ENCODE measurements at places on chromosomes 16 and 17.
A peak's percentile ranks its signal among the peaks of the same experiment; 100 is the strongest.

DNA sequence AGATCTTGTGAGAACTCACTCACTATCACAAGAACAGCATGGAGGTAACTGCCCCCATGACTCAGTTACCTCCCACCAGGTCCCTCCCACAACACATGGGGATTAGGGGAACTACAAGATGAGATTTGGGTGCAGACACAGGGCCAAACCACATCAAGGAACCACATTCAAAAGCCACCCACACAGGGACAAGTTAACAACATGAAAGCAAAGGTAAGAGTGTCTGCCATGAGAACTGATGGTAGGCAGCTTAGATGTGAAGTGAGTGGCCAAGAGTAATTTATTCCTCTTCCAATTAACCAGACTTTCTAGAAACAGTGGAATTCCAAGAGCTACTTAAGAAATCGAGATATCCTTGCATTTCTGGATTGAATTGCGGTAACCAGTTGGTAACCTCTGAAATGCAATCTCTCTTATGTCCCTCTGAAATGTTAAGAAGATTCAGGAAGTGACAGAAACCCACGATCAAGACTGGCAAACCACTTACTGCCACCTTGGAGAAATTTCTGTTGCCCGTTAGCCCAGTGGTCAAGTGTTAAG lies 167.4 kb upstream of the CACNG5 start:
- DNase-seq: no peak

DNA sequence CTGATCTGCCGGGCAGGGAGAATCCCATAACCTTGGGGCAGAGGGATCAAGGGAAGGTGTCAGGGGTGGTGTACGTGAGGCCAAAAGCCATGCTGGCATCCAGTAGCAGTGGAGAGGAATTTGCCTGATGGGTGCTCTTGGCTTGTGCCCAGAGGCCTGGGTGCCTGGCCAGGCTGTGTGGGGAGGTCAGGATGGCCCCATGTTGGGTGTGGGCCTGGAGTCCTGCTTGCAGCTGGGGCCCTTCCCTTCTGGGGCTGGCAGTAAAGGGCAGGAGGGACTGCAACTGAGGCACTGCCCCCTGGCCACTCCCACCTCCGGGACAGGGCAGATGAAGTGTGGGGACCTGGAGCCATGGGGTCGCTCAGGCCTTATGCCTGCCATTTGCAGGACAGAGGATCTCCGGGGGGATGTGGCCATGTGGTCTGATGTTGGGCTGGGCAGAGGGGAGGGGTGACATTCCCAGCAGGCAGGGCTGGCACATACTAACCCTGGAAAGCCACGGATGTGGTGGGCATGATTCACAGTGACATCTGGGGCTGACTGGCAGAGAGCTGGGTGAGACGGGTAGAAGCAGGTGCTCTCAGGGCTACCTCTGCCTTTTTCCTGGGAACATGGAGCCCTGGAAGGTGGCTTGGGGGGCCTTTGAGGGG lies 3.5 kb downstream of the FMNL1 start:
- peak; percentile 92 for DNase-seq

- peak; percentile 99 for DNase-seq
Observed at GRCh38 chr17:49913226-49914095, 55.5 kb upstream of the DLX4 start.

GRCh38 chr16:2517954-2518605 lies 2.1 kb upstream of the AMDHD2 start:
- peak; percentile 42 for DNase-seq

DNA sequence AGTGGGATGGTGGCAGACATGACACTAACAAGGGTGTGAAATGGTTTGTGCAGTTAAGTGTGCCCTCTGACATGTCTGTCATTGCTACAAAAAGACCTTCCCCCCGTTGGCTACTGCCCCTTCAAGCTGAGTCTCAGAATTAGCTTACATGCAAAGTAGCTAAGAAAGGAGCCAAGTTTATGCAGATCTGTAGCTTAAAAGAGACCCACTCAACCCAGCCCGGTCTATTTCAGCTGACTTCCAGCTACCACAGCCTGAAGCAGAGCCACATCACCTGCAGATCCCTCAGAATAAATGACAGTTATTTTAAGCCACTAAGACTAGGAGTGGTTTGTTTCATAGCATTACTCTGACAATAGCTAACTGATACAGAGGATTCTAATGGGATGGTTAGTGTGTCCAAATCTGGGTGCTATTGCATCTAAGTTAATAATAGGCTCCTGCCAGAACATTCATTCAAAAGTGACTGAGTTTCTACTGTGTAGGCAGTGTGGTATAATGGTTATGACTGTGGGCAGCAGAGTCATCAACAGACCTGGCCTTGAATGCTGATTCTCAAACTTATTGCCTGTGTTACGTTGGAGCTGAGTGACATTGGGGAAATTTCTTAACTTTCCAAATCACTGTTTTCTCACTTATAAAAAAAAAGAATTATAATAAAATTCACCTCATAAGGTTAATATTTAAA lies 11.7 kb downstream of the C17orf67 start:
- DNase-seq: no peak

GRCh38 chr16:9008601-9009260 lies 45.0 kb upstream of the USP7 start:
- peak; percentile 98 for DNase-seq

- no peak for DNase-seq
Observed at GRCh38 chr17:32566303-32566702, 79.5 kb downstream of the CDK5R1 start.

- DNase-seq: no peak
Observed at GRCh38 chr17:30821871-30822723, 2.4 kb downstream of the CRLF3 start.

DNA sequence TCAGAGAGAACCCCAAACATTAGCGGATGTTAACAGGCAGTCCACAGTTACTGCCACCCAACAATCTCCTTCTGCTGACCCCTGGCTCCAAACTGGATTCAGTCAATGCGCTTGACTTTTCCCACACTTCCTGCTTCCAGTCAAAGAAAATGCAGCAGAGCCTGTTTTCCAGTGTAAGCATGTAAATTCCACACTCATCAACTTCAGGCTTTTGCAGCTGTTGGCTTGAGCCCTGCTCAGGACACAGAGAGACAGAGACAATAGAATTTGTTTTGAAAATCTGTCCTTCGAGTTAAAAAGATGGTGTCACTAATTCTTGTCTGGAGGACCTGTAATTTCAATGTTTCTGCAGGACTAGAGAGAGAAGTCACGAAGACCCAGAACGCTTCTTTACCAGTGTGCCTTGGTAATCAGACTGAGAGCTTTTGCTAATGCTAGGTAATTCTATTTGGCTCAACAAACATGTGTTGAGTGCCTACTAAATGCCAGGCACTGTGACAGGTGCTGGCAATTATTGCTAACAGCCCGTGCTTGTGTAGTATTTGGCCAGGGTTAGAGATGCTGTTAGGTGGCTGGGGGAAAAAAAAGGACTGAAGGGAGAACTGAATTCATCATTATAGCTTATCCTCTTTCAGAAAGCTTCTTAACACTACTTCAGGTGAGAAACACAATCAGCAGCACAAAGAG lies 32.5 kb downstream of the HOXB1 start:
- DNase-seq: peak; percentile 68

GRCh38 chr16:30557707-30557956 lies 542 bp downstream of the ZNF764 start:
- DNase-seq: peak; percentile 89

- peak; percentile 98 for DNase-seq
Observed at GRCh38 chr16:88705076-88705684, 1.0 kb downstream of the RNF166 start.

DNA sequence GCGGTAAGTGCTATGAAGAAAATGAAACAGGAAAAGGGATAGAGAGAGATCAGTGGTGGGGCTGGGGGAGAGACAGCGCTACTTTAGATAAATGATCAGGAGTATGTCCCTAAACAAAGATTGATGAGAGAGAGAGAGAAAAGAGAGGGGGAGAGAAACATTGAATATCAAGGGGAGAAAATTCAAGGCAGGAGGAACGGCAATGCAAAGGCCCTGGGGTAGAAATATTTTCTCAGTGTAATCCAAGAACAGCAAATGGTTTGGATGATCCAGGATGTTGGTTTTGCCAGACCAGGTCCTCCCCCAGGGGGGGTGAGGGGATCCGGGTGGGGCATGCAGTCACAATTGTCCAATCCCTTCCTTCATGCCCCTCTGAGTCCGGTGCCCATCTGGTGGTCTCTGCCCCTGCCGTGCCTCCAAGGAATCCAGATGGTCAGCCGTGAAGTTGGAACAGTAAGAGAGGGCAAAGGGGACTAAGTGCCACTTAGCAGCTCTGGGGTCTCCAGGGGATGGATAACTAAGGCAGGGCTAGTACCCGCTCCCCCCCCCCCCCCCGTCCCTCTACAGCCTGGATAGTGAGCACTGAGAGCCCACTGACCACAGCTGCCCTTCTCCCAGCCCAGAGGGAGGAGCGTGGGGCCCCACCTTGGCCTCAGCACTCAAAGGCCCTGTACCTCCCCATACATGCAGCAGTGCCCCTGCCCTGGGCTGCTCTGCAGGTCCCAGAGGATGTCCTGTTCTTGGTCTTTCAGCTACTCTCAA lies 43.7 kb downstream of the TMEM132E start:
- peak; percentile 27 for DNase-seq

DNA sequence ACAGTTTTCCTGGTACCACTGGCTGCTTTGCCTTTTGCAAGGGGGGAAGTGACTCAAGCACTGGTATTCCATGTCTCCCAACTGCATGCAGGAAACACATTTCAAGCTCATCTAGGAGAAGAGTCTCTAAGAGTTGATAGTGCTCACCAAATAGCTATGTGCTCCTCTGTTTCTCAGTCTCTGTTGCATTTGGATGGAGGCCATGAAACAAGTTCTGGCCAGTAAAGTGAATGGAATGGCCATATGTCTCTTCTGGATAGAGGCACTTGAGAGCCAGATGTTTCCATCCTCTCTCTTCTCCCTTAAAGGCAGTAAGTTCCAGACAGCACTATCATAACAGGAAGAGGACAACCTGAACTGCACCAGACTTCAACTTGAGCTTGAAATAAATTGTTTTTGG lies 60.6 kb downstream of the C16orf82 start:
- DNase-seq: peak; percentile 82

GRCh38 chr17:81483085-81483861 lies 29.3 kb downstream of the ACTG1 start:
- no peak for DNase-seq

- peak; percentile 96 for DNase-seq
Observed at GRCh38 chr17:66952031-66952524, 12.4 kb upstream of the CACNG4 start.

- peak; percentile 44 for DNase-seq
Observed at GRCh38 chr17:45284176-45285140, 22.6 kb upstream of the SPATA32 start.

Measured in osteoblast (primary cell).